ENCODE measurements at places on chromosomes 2 and 18. TPM values are rescaled to one million over a fixed set of nuclear protein-coding genes. Genes with fewer than 3 reads are reported as not detected.

Gene CROCC2
- total RNA-seq, result not detected

Gene NDUFAF7
- 8.5 TPM for total RNA-seq

Gene SERPINB11
- total RNA-seq, result 0.35 TPM

Gene SPP2
- not detected for total RNA-seq
